ENCODE measurements at places on chromosomes 5 and 9.
A peak's percentile ranks its signal among the peaks of the same experiment; 100 is the strongest.

GRCh38 chr5:146363161-146363874 lies 24.7 kb downstream of the POU4F3 start:
- no peak for DNase-seq

DNA sequence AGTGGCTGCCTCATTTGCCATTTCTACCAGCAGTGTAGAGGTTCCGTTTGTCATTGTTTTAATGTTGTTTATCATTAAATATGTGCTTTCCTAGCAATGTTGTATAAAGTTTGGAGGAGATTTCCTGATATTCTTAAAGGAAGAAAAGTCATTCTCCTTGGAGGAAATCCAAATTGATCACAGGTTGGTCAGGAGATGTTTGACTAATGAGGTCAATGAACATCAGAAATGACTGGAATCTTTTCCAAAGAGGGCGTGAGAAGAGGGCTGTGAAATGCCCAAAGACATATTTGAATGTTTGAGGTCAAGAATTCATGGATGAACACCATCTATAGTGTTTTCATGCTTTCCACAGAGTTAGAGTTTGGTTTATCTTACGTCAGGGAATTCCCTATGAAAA lies 471.3 kb downstream of the MAT2B start:
- DNase-seq, result no peak

- no peak for DNase-seq
Measured at GRCh38 chr9:12722131-12722530, 28.9 kb downstream of the TYRP1 start.

- DNase-seq, result no peak
Measured at GRCh38 chr9:36878986-36879982, 154.8 kb downstream of the PAX5 start.

DNA sequence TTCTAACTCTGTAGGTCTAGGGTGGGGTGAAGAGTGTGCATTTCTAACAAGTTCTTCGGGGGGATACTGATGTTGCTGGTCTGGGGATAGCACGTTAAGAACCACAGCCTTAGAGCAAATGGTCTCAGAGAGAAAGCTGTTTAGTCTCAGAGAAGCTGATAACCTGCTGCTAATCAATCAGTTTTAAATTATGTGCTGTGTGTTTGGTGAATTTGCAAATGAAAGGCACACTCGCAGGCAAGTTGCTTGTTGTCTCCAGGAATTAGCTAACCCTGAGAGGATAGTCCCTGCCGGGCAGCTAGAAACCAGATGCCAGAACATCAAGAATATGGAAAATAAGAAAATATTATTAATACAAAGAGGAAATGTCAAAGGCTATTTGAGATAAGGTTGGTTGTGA lies 79.2 kb downstream of the DMRT2 start:
- DNase-seq, result no peak

- DNase-seq, result no peak
Measured at GRCh38 chr5:17916446-17916845, 282.2 kb downstream of the TAF11L14 start.

DNA sequence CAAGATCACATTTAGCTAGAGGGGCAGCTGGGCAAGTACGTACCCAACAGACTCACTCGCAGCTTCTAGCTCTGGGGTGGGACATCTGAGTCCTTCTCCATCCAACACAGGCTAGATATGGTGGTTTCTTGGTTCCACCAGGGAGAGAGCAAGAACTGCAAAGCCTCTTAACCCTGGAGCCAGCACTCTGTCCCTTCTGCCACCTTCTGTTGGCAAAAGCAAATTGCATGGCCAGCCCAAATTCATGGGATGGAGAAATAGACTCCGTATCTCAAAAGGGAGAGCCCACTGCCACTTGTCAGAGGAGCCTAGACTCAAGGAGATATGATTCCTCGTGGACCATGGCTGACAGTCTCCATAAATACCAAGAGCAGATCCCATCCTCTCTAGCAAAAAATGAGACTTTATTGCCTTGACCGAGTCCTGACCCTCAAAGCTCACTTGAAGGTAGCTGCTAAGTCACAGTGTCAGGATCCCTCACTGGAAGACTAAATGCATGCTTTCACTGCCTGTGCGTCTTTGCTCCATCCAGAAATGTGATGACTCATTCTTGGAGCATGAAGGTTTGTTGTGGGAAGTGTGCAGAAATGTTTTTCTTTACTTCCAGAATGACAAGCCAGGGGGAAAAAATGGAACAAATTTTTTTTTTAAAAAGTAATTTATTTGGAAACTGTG lies 28.8 kb upstream of the ROR2 start:
- peak; percentile 41 for DNase-seq

- no peak for DNase-seq
Measured at GRCh38 chr9:89666364-89666763, 61.6 kb downstream of the GADD45G start.

DNA sequence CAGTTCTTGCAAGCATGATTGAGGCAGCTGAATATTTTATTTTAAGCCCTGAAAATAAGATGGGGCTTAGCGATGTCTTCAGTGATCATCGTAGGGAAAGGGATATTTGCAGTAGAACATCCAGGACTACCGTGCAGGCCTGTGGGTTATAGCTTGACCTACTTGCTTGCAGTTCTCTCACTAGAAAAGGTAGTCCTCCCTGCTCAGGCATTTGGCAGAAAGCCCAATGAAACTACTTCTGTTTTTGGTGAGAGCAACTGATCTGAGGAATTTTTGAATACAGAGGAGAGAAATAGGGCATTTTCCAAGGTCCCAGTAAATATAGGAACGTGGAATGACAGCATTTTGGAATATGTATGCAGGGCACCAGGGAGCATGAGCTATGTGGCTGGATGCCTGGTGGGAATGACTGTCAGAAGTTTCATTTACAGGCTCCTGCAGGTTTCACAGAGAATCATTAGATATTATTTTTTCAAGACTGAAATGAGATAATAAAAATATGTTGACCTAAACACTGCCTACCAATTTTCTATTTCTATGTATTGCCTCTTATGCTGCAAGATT lies 417.9 kb upstream of the ACTBL2 start:
- no peak for DNase-seq

DNA sequence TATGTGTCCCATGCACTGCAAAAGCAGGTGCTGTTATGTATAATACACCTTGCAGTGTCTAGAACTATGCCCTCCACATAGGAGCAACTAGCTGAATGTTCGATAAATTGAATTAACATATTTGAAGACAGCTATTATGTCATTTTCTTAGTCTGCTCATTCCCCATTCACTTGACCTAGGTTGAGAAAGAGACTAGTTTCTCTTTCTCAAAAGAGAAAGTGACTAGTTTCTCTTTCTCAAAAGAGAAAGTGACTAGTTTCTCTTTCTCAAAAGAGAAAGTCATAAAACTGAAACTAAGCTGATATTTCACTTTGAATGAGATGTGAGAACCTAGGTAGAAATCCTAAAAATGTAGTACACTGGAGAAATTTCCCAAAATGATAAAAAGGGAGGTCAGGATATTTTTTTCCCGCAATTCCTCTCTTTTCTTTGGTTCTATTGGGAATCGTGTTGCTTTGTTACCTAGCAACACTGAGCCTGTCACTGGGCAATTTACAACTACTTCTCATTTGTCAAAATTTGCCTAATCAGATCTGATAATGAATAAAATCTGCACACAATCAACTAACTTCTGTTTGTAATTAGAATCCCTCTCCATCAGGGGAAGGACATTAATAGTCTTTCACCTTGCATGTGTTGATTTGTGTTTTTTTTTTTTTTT lies 132.0 kb upstream of the GRIA1 start:
- DNase-seq, result no peak

DNA sequence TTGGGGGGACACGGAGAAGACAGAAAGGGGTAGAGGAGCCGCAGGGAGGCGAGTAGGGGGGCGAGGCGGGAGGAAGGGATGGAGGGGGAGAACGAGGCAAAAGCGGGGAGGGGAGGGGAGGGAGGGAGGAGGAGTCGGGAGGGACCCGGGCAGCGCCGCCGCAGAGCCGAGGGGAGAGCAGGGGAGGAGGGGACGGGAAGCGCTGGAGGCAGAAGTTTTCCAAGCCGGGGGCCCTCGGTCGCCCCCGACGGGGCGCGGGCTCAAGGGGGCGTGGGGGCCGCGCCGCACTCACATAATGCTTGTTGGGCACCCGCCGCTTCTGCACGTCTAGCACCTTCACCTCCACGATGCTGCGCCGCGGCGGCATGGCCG lies 353 bp downstream of the SH3PXD2B start:
- no peak for DNase-seq

DNA sequence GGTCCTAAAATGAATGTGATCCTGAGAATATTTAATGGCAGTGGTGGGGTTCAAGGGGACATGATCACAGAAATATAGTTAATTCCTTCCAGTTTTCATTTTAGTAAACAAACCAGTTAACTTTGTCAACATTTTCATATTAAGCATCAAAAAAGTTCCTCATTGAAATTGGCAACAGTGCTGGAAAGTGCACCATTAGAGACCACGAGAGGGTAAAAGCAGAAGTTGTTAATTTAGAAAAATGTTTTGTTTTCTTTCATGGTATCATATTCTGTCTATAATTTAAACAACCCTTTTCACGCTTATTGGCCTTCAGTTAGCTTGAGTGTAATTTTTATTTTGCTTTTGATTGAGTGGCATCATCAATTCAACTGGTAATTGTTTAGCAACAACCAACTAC lies 11.9 kb downstream of the GIN1 start:
- no peak for DNase-seq

DNA sequence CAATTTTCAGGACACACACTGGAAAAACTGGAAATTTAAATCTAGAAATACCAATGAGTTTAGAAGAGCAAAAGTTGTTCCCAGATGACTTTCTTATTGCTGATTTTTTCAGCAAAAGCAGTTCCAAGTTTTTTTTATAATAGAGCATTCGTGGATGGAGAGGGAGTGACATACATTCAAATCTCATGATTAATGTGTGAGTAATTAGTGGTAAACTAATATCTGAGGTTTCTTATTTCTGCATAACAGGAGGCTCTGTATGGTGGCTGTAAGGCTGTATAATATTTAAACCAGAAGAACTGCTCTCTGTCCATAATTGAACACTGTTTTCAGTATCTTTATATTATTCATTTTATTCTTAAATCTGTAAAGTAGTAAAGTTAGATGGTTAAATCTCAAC lies 25.8 kb downstream of the LYSMD3 start:
- no peak for DNase-seq

GRCh38 chr5:155064580-155064979 lies 51.0 kb downstream of the KIF4B start:
- DNase-seq, result no peak

DNA sequence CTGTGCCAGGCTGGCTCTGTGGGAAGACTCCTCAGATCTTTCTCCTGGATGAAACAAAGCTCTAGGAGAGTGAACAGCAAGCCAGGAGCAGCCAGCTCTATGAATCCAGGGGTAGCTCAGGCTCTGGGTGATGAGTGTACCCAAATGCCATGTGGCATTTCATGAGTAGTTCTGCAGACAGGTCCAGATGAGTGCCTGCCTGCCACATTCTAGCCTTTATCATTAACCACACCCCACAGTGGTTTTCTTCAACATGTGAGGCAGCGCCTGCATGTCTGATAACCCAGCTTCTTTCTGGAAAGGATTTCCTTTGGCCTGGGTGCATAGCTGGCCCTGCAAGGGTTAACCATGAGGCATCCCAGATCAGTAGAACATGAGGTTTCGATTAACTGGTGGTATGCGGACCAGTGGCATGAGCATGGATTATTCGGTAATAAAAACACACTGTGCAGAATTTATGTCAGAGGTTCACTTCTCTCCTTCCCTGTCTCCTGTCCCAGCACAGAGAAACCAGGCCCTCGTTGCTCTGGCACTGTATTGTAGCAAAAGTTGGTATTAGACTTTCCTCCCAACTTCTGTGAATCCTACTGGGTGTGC lies 381.9 kb upstream of the ZNF462 start:
- DNase-seq, result no peak

DNA sequence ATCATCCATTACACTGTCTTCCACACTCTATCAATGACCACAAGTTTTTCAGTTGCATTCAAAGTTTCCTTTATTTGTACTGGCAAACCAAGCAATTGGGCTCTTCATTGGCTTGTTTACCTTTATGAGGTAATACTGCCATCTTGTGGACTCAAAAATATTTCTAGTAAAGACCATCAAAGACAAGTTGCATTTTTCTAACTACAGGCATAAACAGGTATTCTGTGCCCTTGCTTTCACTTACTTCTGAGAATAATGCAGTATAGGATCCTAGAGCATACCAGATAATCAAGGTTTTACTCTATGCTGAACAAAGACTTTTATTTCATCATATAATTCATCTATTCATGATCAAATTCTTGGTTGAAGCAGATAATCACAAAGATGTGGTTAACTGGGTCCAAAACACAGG lies 173.7 kb upstream of the POU5F2 start:
- DNase-seq, result no peak

DNA sequence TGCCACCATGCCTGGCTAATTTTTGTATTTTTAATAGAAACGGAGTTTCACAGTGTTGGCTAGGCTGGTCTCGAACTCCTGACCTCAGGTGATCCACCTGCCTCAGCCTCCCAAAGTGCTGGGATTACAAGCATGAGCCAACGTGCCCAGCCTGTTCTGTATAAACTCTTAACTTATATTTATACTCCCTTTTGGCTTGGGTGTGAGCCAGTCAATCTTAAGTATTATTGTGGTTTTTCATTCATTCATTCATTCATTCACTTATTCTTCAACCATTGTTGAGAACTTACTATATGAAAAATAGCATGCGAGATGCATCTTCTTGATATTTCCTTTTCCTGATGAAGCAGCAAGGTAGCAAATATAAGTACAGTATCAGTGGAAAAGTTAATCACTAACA lies 132.9 kb downstream of the ADGRV1 start:
- no peak for DNase-seq

DNA sequence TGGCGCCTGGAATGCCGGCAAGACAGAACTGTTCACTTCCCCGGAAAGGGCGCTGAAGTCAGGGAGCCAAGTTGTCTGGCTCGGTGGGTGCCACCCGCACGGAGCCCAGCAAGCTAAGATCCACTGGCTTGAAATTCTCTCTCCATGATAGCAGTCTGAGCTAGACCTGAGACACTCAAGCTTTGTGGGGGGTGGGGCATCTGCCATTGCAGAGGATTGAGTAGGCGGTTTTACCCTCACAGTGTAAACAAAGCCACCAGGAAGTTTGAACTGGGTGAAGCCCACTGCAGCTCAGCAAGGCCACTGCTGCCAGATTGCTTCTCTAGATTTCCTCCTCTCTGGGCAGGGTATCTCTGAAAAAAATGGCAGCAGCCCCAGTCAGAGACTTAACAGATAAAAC lies 277.4 kb downstream of the SLCO4C1 start:
- no peak for DNase-seq

GRCh38 chr5:148179234-148179824 lies 11.0 kb downstream of the SPINK14 start:
- DNase-seq, result peak; percentile 18

GRCh38 chr5:65264420-65264819 lies 217.3 kb downstream of the ADAMTS6 start:
- no peak for DNase-seq

DNA sequence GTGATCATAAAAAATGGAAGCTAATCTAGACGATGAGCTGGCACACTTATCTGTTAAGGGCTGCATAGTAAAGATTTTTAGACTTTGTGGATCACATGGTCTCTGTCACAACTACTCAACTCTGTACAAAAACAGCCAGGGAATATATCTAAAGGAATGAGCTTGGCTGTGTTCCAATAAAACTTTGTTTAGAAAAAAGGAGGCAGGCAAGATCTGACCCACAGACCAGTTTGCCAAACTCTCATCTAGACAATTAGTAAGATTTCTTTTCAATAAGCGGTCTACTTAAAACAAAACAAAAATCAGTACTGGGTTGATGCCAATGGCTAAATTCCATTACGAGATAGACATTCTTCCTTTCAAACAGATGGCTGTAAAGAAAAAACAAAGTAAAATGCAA lies 53.0 kb upstream of the RETREG1 start:
- no peak for DNase-seq
